T-helper 2 cell (primary cell): ENCODE measurements at places on chromosomes 3 and 15.

GRCh38 chr3:156388497-156389448, 166.1 kb downstream of the SSR3 start:
- DNase-seq = no peak

GRCh38 chr3:38383156-38383875, 36.7 kb downstream of the XYLB start:
- DNase-seq = no peak

GRCh38 chr15:42108189-42108588, 13.8 kb upstream of the PLA2G4D start:
- DNase-seq = no peak

DNA sequence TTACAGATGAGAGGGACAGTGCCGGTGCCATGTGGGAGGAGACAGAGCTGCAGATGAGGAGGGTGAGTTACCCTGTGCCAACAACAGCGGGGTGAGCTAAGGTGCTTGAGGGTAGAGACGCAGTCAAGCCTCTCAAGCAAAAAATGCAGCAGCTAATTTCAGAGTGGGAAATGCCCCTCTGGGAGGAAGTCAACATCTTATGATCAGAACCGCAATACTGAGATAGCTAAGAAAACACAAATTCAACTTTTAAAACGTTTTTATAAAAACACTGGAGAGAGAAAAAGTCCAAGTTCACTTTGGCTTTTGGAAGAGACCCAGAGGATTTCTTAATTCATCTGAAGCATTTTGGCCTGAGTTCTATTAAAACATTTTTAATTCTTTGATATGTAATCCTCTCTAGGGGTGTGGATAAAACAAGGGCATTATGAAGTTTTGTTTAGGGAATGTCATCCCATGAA, 319.2 kb downstream of the SLC9A9 start:
- DNase-seq = no peak

- no peak for DNase-seq
Observed at GRCh38 chr3:135558906-135559305, 406.6 kb upstream of the PPP2R3A start.

DNA sequence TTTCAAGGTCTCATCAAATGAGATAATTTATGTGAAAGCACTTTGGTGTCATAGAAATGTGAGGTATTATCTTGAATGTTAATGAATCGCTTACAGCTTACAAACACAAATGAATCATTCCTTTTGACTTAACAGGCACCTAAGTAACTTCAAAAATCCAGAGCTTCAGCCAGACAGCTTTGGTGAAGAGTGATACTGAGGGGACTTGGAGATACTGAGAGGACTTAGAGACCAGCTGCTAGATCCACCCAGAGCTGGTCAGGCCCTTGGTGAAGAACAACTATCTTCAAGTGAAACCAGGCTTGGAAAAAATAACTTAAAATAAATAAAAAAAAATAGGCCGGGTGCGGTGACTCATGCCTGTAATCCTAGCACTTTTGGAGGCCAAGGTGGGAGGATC, 16.2 kb upstream of the ZFYVE19 start:
- DNase-seq = no peak

DNA sequence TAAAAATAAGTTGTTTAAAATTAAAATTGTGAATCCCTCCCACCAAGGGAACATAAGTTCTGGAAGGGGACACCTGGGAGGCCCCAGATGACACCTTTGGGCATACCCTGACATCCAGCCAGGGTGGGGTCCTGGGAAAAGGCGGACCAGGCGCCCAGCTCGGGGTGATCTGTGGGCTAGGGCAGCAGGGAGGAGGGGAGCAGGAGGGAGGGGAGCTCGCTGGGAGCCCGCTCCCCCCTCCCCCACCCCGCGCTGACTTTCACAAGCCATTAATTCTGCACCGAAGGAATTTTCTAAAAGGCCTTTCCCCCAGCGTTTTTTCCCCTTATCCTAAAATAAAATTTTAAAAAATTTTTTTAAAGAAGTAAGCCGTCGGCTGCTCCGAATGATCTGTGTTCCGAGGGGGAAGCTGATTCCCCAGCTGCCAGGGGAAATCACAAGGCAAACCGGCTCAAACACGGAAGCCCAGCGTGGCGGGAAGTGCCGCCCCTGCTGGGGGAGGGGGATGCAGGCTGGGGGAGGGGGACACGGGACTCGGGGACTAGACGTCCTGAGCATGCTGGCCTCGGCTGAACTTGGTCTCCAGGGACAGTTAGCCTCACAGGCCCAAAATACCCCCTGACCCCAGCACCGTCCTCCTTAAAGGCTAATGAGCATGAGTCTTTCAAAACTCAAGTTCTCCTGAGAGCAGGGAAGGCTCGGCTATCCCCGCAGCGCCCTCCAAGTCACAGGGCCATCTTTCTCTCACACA, 13.9 kb downstream of the PLXND1 start:
- DNase-seq = no peak

GRCh38 chr15:69145149-69145693, 15.2 kb upstream of the GLCE start:
- DNase-seq = no peak
